Stimulated activated CD8-positive, alpha-beta memory T cell treated with anti-CD3 and anti-CD28 coated beads, Interleukin-15, amount 100 ng/mL, for 1 hour (primary cell): ENCODE measurements at places on chromosomes 12 and 14.

DNA sequence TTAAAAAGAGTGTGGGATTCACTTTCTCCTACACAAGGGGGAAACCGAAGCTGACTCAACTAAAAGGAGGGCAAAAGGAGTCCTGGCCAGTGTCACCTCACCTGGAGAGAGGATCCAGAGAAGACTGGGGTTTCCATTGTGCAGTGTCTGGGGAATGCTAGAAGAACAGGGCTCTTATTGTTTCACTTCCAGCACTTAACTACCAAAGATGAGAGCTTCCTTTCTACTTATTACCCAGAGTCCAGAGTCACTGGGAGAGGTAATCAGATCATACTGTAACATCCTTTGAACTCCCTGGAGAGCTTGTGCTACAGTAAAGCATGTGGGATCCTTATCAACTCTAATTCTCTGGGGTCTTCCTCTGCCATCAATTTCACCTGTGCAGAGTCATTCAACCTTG is 148.4 kb upstream of the BCL2L14 start:
- DNase-seq = no peak

GRCh38 chr14:92414690-92415445 is 91.9 kb downstream of the SLC24A4 start:
- no peak for DNase-seq

- no peak for DNase-seq
These were observed 142.3 kb upstream of the ARHGAP5 start for GRCh38 chr14:31934767-31935266.

DNA sequence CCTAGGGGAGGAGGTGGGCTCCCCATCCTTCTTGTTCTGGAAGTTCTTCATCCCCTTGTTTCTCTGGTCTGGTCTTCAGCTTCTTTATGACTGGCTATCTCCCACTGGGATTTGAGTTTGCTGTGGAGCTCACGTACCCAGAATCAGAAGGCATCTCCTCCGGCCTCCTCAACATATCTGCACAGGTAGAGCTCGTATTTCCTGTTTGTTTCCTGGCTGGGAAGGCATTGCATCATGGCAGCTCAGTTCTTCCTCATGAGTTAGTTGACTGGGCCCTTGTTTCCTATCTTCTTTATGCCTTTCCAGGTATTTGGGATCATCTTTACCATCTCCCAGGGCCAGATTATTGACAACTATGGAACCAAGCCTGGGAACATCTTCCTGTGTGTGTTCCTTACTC is 19.8 kb downstream of the ERG28 start:
- DNase-seq = no peak

- no peak for DNase-seq
These were observed 179.1 kb upstream of the OTX2 start for GRCh38 chr14:56989359-56989758.

GRCh38 chr12:8057306-8057705 is 8.9 kb downstream of the C3AR1 start:
- no peak for DNase-seq

DNA sequence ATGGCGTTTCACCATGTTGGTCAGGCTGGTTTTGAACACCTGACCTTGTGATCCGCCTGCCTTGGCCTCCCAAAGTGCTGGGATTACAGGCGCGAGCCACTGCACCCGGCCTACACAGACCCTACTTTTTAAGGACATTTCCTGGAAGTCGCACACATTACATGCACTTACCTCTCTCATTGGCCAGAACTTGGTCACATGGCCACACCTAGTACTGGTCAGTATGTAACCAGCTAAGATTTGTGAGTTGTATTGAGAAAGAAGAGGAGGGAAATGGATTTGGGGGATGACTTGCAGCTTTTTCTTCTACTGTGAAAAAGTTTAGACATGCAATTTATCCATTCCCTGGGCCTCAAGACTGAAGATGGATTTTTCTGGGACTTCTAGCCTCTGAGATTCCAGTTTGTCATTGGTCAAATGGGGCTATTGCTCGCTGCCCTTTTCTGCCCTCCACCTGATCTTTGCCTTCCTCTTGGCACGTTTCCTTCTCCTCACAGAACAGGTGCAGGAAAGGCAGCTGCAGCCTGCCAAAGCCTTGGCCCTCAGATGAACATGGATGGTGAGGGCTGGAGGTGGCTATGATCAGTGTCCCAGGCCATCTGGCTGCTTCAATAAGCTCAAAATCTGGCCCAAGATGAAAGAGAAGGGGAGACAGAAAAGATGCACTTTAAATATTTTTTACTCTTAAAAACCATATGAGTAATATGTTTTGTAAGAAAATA is 7.1 kb upstream of the ZDHHC22 start:
- DNase-seq = no peak

DNA sequence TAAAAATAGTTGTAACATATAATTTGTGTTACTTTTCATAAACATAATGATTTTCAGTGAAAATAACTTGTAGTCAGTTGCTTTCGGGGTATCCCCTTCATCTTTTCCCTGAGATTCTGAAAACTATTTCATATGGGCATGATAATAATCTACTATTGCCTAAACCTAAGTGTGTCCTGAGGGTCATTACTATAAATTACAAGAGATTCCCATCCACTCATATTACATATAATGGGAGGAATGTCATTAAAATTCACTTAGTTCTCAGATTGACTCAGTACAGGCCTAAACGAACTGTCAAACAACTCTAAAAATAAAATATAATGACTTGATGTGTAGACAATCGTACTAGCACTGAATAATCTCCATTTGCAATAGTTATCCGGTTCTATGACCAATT is 72.7 kb downstream of the PTPRR start:
- no peak for DNase-seq

DNA sequence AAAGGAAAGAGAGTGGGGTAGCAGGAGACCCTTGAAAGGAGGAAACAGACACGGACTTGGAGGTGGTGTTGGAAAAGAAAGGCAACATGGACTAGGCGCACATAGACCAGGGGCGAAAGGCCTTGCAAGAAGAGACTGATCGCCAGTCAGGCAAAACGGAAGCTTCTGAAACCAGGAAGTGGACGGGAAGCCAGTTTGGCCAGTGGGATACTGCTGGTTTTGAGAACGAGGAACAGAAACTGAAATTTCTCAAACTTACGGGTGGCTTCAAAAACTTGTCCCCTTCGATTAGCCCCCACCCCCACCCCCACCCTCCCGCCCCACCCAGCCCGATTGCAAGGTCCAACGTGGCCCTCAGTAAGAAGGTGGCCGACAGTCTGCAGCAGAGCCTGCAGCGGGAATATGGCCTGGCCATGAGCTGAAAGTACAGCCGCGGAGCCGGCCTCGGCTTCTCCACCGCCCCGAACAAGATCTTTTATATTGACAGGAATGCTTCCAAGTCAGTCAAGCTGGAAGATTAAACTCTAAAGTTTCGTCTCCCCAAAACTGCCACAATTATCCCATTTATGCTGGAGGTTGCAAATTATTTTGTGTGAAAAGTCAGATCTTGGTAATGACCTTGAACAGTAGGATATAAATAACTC is 364.7 kb downstream of the BCAT1 start:
- no peak for DNase-seq

GRCh38 chr14:21099596-21099985 is 1.1 kb upstream of the ZNF219 start:
- no peak for DNase-seq

- no peak for DNase-seq
These were observed 124.2 kb downstream of the PAWR start for GRCh38 chr12:79566452-79567174.
